ENCODE measurements at places on chromosomes 7 and 10. TPM values are rescaled to one million over a fixed set of nuclear protein-coding genes. Genes with fewer than 3 reads are reported as not detected.

GRCh38 chr7:132580717-132581285 lies 4.5 kb upstream of the PLXNA4 start:
- H3K36me3 ChIP-seq, result no peaks in the 10 kb centered on the region
- H3K4me3 ChIP-seq, result no peak overlapping the region
- peaks cover 9% of the 10 kb centered on the region for H3K4me1 ChIP-seq
- H3K27me3 ChIP-seq, result peaks cover 36% of the 10 kb centered on the region
- peak; percentile 77 for DNase-seq

Gene SMKR1
- 1.6 TPM for total RNA-seq

DNA sequence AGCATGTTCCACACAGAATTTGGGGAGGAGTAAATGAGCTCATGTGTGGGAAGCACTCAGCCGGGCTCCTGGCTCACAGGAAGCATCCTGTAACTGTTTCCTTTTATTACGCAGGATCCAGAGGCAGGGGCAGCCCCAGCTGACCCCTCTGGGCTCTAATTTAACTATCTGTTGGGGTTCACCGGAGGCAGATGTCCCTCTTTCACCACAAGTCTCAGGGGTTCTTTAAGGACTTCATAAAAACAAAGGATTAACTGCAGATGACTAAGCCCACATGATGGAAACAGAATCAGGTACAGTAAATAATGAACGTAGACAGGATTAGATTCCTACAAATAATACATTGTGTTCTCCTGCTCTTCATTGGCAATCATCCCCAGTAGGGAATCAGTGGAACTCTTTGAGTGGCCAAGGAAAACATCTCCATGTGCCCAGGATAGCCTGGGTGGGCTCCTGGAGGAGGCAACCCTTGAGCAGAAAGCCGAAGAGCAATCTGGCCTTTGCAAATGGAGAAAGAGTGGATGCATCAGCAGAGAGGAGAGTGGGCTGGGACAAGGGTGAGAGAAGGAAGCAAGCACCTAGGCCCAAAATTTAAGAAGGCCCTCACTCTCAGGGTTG lies 24.6 kb downstream of the TBXAS1 start:
- no peak overlapping the region for H3K4me3 ChIP-seq
- H3K4me1 ChIP-seq, result peaks cover 23% of the 10 kb centered on the region
- H3K36me3 ChIP-seq, result peaks cover 25% of the 10 kb centered on the region
- H3K27me3 ChIP-seq, result no peaks in the 10 kb centered on the region
- no peak overlapping the region for H3K27ac ChIP-seq

Gene INMT
- total RNA-seq, result 0.40 TPM

DNA sequence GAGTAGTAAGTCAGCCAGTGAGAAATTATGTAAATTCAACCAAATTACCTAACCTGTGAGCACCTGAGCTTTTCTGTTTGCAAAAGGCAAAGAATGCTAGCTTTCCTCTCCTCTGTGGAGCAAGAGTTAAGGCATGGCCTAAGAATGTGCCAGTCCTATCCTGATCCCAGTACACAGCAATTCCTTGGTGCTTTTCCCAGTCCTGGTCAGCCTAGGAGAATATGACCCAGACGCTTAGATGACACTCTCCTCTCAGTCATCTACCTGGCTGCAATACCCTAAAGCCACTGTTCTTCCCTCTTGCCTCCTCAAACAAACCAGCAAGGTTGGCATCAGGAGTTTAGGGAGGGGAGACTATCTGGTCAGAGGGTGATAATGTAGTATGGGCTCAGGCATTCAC lies 4.1 kb downstream of the PDLIM1 start:
- H3K4me1 ChIP-seq, result peaks cover 26% of the 10 kb centered on the region
- H3K36me3 ChIP-seq, result no peaks in the 10 kb centered on the region
- no peak for DNase-seq
- peaks cover 48% of the 10 kb centered on the region for H3K27me3 ChIP-seq
- no peak overlapping the region for H3K4me3 ChIP-seq

DNA sequence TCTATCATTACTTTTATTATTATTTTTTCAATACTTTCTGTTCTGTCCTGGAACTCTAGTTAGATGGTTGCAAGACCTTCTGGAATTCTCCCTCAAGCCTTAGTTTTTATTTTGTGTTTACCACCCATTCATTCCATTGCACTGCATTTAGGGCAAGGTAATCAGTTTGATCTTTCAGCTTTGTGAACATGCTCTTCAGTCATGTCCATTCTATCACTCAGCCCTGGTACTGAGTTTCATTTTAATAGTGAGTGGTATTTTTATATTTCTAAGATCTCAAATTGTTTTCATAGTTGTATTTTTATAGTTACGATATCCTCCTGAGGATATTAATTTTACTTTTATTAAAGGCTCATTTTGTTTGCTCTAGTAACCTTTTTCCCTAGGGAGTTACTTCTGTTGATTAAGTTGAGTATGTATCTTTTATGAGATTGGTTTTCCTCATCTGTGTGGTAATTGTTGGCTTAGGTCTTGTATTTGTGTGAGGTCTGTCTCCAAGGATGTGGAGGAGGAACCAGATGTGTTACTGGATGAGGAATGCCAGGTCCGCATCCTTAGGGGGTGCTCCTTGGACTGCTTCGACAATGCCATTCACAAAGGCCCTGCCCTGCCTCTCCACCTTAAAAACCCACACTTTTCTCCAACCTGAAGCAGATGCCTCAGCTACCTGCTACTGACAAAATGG lies 46.7 kb upstream of the RAB18 start:
- H3K27me3 ChIP-seq, result no peaks in the 10 kb centered on the region
- H3K36me3 ChIP-seq, result no peaks in the 10 kb centered on the region
- no peak overlapping the region for H3K27ac ChIP-seq
- H3K4me3 ChIP-seq, result no peak overlapping the region

Gene SLC29A3
- total RNA-seq, result 3.2 TPM

DNA sequence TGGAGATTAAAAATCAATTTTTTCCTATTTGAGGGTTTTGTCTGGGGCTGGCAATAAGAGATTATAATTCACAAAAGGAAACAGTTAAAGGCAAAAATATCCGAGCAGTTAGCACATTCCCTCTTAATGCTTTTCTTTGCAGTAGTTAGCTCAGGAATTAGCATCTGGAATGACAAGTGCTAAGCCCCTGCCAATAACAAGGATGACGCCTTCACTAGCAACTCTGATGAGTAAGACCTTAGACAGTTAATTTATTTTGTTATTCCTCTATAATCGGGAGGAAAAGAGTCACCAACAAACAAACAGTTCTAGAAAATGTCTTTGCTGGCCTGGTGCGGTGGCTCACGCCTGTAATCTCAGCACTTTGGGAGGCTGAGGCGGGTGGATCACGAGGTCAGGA lies 151.3 kb downstream of the TRIL start:
- no peaks in the 10 kb centered on the region for H3K27me3 ChIP-seq
- no peaks in the 10 kb centered on the region for H3K36me3 ChIP-seq
- no peak overlapping the region for H3K4me3 ChIP-seq
- no peaks in the 10 kb centered on the region for H3K4me1 ChIP-seq
- H3K27ac ChIP-seq, result no peak overlapping the region

- no peak overlapping the region for H3K27ac ChIP-seq
- no peak for DNase-seq
- no peaks in the 10 kb centered on the region for H3K4me1 ChIP-seq
- no peak overlapping the region for H3K4me3 ChIP-seq
- H3K36me3 ChIP-seq, result no peaks in the 10 kb centered on the region
These were observed 183.4 kb upstream of the BMPER start for GRCh38 chr7:33721895-33722294.

Gene NAT16
- total RNA-seq, result not detected

Gene SLC26A4
- total RNA-seq, result 12.2 TPM

DNA sequence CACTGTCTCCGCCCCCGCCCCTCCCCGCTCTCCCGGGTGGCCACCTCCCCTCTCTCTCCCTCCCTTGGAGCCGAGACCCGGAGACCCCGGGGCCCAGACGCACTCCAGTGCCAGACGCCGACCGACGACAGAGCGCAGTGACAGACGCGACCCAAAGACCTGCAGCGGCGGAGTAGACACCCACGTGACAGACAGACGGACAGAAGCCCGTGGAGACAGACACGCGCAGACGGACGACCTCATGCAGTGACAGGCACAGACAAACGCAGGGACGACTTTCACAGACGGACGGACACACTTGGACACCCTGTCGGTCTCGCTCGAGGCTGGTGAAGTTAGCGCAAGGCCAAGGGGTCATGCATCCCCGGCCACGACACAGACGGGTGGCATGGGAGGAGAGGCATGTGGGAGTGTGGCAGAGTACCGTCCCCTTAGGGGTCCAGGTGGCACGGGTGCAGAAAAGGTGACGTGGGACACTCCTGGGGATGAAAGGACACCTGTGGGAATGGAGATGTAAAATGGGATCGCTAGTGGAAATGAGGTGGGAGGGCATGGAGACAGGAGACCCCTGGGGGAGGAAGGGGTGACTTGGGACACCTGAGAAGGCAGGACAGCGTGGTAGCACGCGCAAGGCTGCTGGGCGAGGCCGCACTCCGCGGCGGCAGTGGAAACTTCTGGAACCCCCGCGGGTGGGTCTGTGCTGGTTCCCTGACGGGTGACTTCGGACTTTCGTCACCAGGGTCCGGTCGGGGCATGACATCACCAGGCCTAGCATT lies 456 bp upstream of the ACHE start:
- H3K36me3 ChIP-seq, result no peaks in the 10 kb centered on the region
- peaks cover 58% of the 10 kb centered on the region for H3K27me3 ChIP-seq
- H3K4me3 ChIP-seq, result peak overlapping the region; percentile 47
- H3K4me1 ChIP-seq, result peaks cover 20% of the 10 kb centered on the region
- no peak for DNase-seq

Gene GPR26
- total RNA-seq, result not detected
